ENCODE measurements at places on chromosomes 7 and 10.
A peak's percentile ranks its signal among the peaks of the same experiment; 100 is the strongest.

DNA sequence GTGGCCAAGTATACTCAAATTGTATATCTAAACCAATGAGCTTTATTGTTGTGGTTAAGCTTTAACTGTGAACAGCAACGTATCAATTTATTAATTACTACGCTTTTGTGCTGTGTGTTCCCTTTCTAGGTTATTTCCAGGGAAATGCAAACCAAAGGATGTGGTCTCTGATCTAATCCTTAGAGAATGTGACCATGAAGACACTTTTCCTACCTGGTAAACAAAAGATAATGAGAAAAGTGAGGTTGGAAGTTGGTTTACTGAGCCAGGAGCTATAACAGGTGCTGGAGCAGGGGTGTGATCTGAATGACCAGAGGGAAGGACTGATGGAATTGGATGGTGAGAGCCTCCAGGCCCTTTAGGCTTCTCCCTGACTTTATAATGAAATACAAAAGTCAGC is 25.4 kb upstream of the CALU start:
- DNase-seq = no peak

GRCh38 chr7:76142861-76143260 is 58.8 kb upstream of the SRRM3 start:
- DNase-seq = no peak

- no peak for DNase-seq
Measured at GRCh38 chr7:113456533-113456932, 338.2 kb upstream of the SMIM30 start.

GRCh38 chr7:137386966-137387365 is 43.4 kb upstream of the PTN start:
- no peak for DNase-seq

DNA sequence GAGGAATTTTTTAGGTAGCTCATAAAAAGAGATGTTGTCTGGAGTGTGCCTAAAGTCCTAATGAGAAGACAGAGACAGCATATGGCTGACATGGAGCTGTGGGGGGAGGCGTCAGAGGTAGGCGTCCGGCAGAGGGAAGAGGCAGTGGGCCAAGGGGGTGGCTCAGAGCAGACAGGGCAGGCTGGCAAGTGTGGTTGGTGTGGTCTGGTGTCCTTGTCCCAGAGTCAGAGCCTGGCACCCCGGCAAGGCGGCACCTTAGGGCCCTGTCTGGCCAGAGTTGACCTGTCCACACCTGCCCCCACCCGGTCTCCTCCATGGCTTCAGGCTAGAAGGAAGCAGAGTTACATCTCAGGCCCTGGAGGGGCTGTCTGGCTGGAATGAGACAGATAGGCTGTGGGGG is 220.3 kb upstream of the ZNF32 start:
- DNase-seq = no peak

DNA sequence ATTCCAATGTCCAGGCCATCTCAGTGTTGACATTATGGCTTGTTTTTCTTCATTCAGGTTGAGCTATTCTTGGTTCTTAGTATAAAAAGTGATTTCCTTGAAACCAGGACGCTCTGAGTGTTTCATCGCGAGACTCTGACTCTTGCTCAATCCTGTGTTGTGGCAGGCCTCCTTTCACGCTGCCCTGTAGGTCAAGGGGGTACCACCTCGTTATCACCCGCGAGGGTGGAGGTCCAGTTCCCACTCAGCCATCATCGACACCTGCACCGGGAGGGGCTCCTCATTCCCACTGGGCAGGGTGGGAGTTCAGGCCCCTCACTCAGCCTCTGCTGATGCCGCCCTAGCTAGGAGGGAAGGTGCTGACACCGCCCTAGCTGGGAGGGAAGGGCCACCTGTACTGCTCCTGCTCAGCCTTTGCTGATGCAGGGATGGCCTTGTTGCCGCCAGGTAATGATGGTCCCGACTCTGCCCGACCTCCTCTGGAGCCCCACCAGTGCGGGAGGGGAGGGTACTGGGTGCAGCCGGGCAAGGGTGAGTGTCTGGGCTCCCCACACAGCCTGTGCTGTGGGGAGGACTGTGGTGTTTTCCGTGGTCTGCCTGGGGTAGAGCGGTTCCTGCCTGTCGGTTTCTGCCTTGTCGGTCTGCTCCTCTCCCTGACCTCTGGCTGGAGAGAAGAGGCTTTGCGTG is 16.4 kb downstream of the IQCE start:
- no peak for DNase-seq

DNA sequence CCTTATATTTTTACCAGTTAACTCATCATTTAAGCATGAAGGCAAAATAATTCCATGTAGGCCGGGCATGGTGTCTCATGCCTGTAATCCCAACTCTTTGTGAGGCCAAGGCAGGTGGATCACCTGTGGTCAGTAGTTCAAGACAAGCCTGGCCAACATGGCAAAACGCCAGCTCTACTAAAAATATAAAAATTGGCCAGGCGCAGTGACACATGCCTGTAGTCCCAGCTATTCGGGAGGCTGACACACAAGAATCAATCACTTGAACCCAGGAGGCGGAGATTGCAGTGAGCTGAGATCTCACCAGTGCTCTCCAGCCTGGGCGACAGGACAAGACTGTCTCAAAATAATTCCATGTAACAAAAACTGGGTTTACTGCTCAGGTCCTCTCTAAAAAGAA is 18.3 kb downstream of the HNRNPA2B1 start:
- DNase-seq = no peak

GRCh38 chr10:7184660-7185366 is 226.0 kb downstream of the SFMBT2 start:
- DNase-seq = no peak

DNA sequence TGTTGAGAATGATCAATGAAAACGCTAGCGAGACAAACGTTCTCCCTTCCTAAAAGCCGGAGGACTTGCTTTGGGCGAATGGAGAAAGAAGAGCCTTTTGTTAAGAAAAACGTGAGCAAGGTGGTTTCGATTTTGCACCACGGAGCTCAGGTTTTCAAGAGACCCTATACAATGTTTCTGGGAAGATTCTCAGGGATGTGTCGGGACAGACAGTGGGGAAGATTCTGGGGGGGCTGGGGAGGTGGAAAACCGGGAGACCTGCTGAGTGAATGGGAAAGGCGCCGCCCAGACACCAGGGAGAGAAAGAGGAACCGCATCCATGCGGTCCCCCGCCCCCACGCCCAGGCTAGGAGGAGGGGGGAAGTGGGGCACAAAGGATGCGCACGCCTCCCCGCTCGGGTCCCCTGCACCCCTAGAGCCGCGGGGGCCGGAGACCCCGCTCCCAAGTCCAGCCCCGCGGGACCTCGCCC is 745 bp downstream of the YWHAG start:
- peak; percentile 42 for DNase-seq

GRCh38 chr7:48009257-48009656 is 19.6 kb downstream of the SUN3 start:
- no peak for DNase-seq

DNA sequence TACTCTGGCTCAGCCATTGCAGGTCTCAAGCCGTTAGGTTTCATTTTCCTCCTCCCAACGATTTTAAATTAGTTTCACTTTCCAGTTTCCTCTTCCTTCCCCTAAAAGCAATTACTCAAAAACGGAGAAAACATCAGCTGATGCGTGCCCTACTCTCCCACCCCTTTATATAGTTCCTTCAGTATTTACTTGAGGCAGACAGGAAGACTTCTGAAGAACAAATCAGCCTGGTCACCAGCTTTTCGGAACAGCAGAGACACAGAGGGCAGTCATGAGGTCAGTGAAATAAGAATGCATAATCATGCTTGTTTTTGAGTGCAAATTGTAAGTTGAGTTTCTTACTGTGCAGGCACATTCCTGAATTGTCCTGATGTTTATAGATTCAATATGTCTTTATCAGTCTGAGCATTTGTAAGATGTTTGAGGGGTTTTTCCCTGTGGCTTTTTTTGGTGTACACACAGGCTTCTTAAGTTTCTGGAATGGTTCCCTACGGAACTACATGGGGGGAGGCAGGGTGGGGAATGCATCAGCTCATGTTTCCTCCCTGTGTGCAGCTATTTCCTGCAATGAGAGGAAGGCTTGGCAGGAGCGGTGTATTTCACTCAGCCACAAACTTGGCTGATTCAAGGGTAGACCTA is at the start of gene IFIT3:
TSS of gene IFIT3 (plus strand) at position 195 of the 639 bp plus-strand sequence. CDS start at position 272, 77 bp downstream.
- DNase-seq = peak; percentile 36

GRCh38 chr10:126204320-126204719 is 184.0 kb downstream of the ADAM12 start:
- peak; percentile 70 for DNase-seq

DNA sequence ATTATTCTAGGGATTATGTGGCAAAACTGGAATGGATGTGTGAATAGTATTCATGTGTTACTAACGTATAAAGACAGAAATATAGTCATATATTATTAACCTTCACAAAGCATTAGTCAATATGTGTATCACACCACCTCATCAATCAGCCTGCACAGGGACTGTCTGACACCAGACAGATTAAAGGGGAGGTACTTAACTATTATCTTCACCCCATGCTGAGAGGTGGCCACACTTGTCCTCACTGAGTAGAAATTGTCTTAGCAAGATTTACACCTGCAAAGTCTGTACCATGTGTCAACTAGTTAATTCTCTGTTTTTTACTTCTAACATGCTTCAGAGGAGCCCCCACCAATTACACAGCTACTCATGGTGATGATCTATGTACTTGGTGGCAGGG is 146.3 kb upstream of the LRGUK start:
- DNase-seq = no peak

DNA sequence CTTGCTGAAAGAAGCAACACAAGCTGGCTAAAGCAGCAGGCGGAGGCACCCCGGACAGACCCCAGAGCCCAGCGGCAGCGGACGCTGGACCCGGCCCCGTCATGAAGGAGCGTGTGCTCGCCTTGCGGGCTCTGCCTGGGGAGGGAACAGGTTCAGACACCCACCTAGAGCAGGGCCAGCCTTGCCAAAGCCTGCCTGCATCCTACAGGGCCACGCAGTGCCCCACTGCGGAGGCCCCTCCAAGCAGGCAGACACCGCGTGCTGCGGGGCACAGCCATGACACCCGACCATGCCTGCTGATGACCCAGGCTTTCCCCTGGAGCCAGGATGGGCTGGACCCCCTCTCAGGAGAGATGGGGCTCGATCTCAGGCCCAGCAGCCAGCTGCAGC is 91.7 kb downstream of the MAD1L1 start:
- no peak for DNase-seq

GRCh38 chr7:103009466-103010185 is 65.0 kb downstream of the FBXL13 start:
- DNase-seq = no peak

DNA sequence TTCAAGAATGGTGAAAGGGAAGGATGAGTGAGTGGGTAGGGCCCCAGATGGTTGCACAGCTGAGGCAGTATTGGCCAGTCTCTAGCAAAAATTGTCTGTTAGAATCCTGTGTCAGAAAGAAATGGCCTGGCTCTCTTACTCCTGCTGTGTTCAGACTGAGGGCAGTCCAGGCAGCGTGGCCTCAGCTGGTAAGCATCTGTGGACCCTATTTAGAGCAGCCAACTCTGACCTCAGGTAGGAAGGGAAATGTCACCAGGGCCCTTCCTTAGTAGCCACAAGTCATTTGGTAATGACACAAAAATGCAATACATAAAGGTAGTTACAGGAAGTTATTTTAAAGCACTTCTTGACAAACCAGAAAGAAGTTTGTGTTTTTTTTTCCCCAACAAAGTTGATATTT is 1194.7 kb downstream of the CNTNAP2 start:
- DNase-seq = no peak

DNA sequence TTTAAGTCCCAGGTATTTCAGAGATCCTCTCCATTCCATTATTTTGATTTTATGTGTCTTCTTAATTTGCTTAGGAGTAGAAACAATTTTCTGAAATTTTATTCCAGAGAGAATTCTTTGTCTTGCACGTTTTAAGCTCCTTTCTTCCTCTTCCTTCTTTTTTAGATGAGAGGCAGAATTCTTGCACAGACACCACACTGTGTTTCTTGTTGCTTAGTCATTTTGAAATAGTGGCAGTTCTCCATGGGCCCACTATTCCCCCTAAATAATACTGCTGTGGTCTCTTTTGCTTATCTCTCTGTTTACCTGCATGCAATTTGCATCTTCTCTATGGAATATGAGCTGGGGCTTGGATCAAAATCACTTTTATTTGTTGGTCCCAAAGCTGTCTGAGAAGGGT is 54.3 kb upstream of the WAC start:
- DNase-seq = no peak

DNA sequence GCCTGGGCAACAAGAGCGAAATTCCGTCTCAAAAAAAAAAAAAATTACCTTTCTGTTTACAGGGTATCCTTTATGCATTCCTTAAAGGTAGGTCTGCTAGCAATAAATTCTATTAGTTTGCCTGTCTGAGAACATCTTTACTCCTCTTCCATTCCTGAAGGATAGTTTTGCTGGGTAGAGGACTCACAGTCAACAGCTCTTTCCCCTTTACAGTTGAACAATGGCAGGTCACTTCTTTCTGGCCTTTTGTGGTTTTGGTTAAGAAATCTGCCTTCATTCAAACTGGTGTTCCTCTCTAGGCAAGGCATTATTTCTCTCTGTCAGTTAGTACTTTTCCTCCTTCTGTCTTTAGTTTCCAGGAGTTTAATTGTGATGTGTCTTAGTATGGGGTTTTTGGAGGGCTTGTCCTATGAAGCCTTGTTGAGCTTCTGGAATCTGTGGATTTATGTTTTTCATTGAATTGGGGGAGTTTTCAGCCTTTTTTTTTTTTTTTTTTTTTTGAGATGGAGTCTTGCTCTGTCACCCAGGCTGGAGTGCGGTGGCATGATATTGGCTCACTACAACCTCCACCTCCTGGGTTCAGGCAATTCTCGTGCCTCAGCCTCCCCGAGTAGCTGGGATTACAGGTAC is 4.8 kb upstream of the DNAAF5 start:
- no peak for DNase-seq

DNA sequence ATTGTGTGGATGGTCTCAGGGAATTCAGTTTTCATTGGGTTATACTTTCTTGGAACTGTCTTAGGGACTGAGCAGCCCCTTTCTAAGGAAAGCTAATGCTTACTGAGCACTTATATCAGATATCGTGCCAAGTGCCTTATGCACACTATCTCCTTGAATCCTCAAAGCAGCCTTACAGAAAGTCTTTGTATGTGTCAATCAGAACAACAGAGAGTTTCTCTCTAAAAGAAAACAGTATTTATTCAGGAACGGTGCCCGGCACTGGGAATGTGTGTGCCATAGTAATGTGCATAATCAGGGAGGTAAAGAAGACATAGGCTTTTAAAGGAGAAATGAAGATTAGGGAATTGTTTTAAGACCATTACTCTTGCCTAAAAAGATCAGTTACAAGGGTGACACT is 17.3 kb downstream of the ANTXRL start:
- no peak for DNase-seq

DNA sequence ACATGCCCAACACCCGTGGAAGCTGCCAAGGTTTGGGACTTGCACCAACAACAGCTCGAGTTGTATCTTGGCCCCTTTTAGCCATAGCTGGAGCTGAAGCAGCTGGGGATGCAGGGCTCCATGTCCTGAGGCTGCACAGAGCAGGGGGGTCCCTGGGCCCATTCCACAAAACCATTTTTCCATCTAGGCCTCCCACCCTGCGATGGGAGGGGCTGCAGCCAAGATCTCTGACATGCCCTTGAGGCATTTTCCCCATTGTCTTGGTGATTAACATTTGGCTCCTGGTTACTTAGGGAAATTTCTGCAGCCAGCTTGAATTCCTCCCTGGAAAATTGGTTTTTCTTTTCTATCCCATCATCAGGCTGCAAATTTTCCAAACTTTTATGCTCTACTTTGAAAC is 637.8 kb upstream of the VSTM2A start:
- no peak for DNase-seq

- DNase-seq = no peak
Measured at GRCh38 chr7:129949292-129950133, 3.2 kb downstream of the UBE2H start.
